WTC11 (cell line): ENCODE measurements at places on chromosomes 6 and 20. TPM values are rescaled to one million over a fixed set of nuclear protein-coding genes. Genes with fewer than 3 reads are reported as not detected.

DNA sequence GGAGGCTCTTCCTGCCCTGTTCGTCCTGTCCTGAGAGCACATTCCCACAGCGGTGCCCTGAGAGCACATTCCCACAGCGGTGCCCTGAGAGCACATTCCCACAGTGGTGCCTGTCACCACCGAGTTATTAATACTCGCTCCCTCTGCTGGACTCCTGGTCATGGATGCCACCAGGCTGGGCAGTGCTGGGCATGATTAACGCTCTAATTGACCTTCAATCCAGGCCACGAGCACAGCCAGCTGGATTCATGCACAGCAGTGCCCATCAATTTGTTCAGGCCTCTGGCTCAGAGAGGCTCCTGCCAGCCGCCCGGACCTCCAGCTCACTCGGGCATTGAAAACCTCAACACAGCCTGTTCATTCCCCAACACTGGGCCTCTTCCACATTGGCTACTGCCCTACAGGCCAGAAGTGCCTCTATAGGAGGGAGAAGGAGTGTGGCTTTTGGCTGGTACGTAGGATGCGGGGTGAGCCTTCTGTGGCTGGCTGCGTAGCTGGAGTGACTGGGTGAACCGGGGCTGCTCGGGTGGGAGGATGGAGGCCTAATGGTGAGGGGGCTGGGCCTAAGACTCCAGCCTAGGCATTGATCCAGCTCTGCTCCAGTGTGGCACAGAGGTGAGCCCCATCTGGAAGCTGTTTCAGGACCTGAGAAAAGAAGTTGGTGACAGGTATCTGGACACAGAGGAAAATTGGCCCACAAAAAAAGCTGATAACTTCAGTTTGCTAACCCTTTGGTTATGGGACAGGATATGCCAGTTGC is 9.3 kb downstream of the IP6K3 start:
- no peak for DNase-seq
- no peaks in the 10 kb centered on the region for H3K36me3 ChIP-seq
- H3K4me3 ChIP-seq, result no peak overlapping the region
- no peaks in the 10 kb centered on the region; the same call in none of the 2 replicates for H3K4me1 ChIP-seq

Gene GGTLC1
- not detected in 3 replicates for total RNA-seq

GRCh38 chr20:36856691-36857635 is 19.0 kb upstream of the TLDC2 start:
- no peaks in the 10 kb centered on the region for H3K36me3 ChIP-seq
- peaks cover 7% of the 10 kb centered on the region for H3K27me3 ChIP-seq
- DNase-seq, result no peak
- peaks cover 52% of the 10 kb centered on the region for H3K4me1 ChIP-seq
- no peak overlapping the region for H3K4me3 ChIP-seq

- no peaks in the 10 kb centered on the region for H3K36me3 ChIP-seq
- no peaks in the 10 kb centered on the region for H3K27me3 ChIP-seq
- H3K4me1 ChIP-seq, result no peaks in the 10 kb centered on the region
- H3K27ac ChIP-seq, result 0 out of 2 replicates have a peak overlapping the region, but pooled peaks have one; percentile 14
- H3K4me3 ChIP-seq, result no peak overlapping the region
- DNase-seq, result no peak
These were observed 28.9 kb downstream of the VEGFA start for GRCh38 chr6:43798688-43799444.

GRCh38 chr6:10184371-10185227 is 230.3 kb downstream of the TFAP2A start:
- H3K36me3 ChIP-seq, result no peaks in the 10 kb centered on the region
- no peak for DNase-seq
- H3K4me3 ChIP-seq, result no peak overlapping the region
- H3K27ac ChIP-seq, result no peak overlapping the region
- H3K27me3 ChIP-seq, result no peaks in the 10 kb centered on the region
- H3K4me1 ChIP-seq, result 0 out of 2 replicates have a peak, but pooled peaks cover 2% of the 10 kb centered on the region

Gene GNAS-AS1
- 12.2 to 13.4 TPM (median 12.8 TPM) in 3 replicates for total RNA-seq

DNA sequence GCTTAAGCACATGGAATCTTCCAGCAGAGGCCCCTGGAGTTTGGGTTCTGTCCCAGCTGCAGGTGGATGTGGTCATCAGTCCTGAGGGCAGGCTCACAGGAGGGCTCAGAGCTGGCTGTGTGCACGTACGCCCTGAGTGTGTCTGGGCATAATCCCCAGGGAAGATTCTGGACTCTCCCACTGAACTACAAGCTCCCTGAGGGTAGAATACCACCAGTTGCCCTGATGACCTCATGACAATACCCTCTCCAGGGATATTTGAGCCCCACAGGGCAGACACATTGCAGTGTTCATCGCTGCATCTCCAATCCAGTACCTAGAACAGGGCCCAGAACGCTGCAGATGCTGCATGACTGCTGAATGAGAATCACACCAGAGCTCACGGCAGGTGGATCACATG is 92.5 kb downstream of the BMP7 start:
- H3K4me1 ChIP-seq, result peaks cover 11% of the 10 kb centered on the region
- peaks cover 25% of the 10 kb centered on the region for H3K36me3 ChIP-seq
- DNase-seq, result no peak

DNA sequence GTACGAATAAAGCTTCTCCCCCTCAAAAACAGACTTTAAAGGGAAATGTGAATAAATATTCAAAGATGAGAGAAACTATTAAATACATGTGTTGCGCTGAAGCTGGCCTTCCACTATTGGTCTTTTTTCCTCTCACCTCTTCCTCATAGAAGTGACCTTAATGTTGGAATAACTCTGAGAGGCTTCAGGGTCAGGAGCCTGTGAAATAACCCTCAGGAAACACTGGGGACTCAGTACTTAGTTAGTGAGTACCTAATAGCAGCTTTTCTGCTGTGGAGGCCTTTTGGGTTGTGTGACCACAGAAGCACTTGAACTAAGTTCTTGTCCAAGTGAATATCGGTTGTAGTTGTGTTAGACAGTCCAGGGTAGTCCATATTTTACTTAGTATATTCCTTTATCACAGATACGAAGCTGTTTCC is 799 bp upstream of the SHPRH start:
- H3K36me3 ChIP-seq, result no peaks in the 10 kb centered on the region
- peak overlapping the region; percentile 86 for H3K4me3 ChIP-seq
- H3K4me1 ChIP-seq, result peaks cover 29% of the 10 kb centered on the region
- H3K27ac ChIP-seq, result peak overlapping the region; percentile 82
- peaks cover 5% of the 10 kb centered on the region; the same call in 1 of the 2 replicates for H3K27me3 ChIP-seq

DNA sequence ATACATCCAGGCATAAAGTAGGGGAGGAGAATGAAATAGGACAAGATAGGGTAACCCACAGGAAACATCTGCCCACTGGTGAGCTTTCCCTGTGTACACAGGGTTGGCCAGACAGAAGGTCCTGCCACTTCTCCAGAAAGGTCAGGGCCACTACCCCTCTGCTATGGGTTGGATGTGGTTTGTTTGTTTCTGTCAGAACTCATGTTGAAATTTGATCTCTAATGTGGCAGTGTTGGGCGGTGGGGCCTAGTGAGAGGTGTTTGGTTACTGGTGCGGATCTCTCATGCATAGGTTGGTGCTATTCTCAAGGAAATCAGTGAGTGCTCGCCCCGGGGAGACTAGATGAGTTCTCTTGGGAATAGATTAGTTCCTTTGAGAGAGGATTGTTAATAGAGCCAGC is 15.6 kb upstream of the MAS1 start:
- peak overlapping the region; percentile 21 for H3K4me3 ChIP-seq
- no peaks in the 10 kb centered on the region for H3K36me3 ChIP-seq
- peaks cover 16% of the 10 kb centered on the region for H3K4me1 ChIP-seq
- peak overlapping the region; percentile 95 for H3K27ac ChIP-seq
- DNase-seq, result peak; percentile 46

Gene PRR18
- 0.16 to 0.52 TPM (median 0.39 TPM) in 3 replicates for total RNA-seq

GRCh38 chr6:15431762-15432483 is 186.1 kb downstream of the JARID2 start:
- no peak for DNase-seq
- no peaks in the 10 kb centered on the region for H3K27me3 ChIP-seq
- H3K36me3 ChIP-seq, result no peaks in the 10 kb centered on the region
- H3K4me1 ChIP-seq, result peaks cover 95% of the 10 kb centered on the region
- peak overlapping the region; percentile 4; the same call in 1 of the 2 replicates for H3K4me3 ChIP-seq

DNA sequence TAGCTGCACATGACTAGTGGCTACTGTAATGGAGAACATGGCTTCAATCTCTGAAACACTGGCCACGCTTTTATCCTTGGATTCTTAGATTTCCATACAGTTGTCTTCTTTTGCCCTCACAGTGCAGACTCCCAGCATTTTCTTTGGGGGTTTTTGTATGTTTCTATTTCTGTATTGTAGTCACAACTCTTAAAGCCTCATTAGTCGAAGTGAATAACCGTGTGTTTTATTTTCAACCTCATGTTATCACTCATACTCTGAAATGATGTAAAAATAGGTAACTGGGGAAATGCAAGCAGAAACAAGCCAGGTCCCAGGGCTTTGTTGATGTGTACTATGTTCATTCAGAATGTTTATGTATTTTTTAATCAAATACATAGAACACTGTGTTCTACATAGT is 162.9 kb downstream of the JARID2 start:
- no peaks in the 10 kb centered on the region for H3K27me3 ChIP-seq
- DNase-seq, result no peak
- H3K4me3 ChIP-seq, result no peak overlapping the region

- 0 out of 2 replicates have a peak overlapping the region, but pooled peaks have one; percentile 23 for H3K27ac ChIP-seq
- H3K4me3 ChIP-seq, result no peak overlapping the region
- peaks cover 12% of the 10 kb centered on the region for H3K4me1 ChIP-seq
- no peak for DNase-seq
- no peaks in the 10 kb centered on the region for H3K36me3 ChIP-seq
- H3K27me3 ChIP-seq, result no peaks in the 10 kb centered on the region; the same call in 1 of the 2 replicates
These were observed 109.2 kb downstream of the BMP7 start for GRCh38 chr20:57157106-57157691.

Gene SRC
- 27.4 to 33.3 TPM (median 30.4 TPM) in 3 replicates for total RNA-seq

Gene MROH8
- total RNA-seq, result 0.50 to 0.92 TPM (median 0.89 TPM) in 3 replicates

GRCh38 chr6:19991176-19991575 is 154.0 kb downstream of the ID4 start:
- H3K27me3 ChIP-seq, result no peaks in the 10 kb centered on the region; the same call in 1 of the 2 replicates
- no peak overlapping the region for H3K4me3 ChIP-seq
- DNase-seq, result no peak
- no peak overlapping the region for H3K27ac ChIP-seq
- peaks cover 12% of the 10 kb centered on the region for H3K4me1 ChIP-seq

- no peak for DNase-seq
- 0 out of 2 replicates have a peak, but pooled peaks cover 3% of the 10 kb centered on the region for H3K36me3 ChIP-seq
- peaks cover 23% of the 10 kb centered on the region for H3K4me1 ChIP-seq
- H3K27ac ChIP-seq, result no peak overlapping the region
- H3K4me3 ChIP-seq, result no peak overlapping the region
These were observed 195.7 kb downstream of the FARS2 start for GRCh38 chr6:5457041-5457440.

DNA sequence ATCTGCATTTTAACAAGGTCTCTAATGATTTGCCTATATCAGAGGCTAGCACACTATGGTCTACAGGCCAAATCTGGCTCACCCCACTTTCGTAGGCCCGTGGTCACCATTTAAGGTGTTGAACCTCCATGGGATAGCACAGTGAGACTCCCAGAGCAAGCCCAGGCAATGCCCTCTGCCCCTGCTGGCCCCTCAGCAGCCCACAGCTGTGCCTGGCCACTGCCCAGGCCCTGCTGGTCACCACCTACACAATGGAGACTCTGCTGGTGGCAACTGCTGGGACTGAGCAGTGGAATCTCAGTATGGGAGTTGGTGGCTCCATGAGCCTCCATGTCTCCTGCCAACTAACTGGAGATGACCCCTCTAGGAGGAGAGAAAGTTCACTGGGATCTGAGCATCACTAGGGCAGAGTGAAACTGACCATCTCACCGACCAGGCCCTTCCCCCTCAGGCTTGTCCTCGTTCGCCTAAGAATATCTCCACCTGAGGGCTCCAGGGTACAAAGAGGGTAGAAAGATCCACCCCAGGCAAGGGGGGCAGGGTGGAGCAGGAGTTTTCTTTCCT is 2.3 kb downstream of the ANKRD66 start:
- peaks cover 4% of the 10 kb centered on the region for H3K27me3 ChIP-seq
- H3K27ac ChIP-seq, result no peak overlapping the region
- DNase-seq, result no peak
- no peak overlapping the region for H3K4me3 ChIP-seq

Gene TGM3
- 0.07 to 0.11 TPM in 2 of 3 replicates, not detected in the other for total RNA-seq

- H3K36me3 ChIP-seq, result no peaks in the 10 kb centered on the region
- H3K4me3 ChIP-seq, result no peak overlapping the region
- H3K4me1 ChIP-seq, result no peaks in the 10 kb centered on the region
- H3K27me3 ChIP-seq, result peaks cover 3% of the 10 kb centered on the region; the same call in 1 of the 2 replicates
- no peak for DNase-seq
- H3K27ac ChIP-seq, result no peak overlapping the region
These were observed 258.7 kb upstream of the EXOC2 start for GRCh38 chr6:951399-952181.

GRCh38 chr6:140844167-140844566 is 1288.6 kb upstream of the GJE1 start:
- no peak overlapping the region for H3K27ac ChIP-seq
- no peaks in the 10 kb centered on the region for H3K36me3 ChIP-seq
- no peak for DNase-seq
- H3K27me3 ChIP-seq, result no peaks in the 10 kb centered on the region

- no peak for DNase-seq
- no peak overlapping the region for H3K4me3 ChIP-seq
- no peaks in the 10 kb centered on the region for H3K27me3 ChIP-seq
These were observed 246.9 kb upstream of the PRDM1 start for GRCh38 chr6:105839266-105839665.

- H3K4me3 ChIP-seq, result no peak overlapping the region
- H3K4me1 ChIP-seq, result no peaks in the 10 kb centered on the region
- DNase-seq, result no peak
- H3K27me3 ChIP-seq, result no peaks in the 10 kb centered on the region
These were observed 154.0 kb upstream of the MANEA start for GRCh38 chr6:95423331-95423730.

DNA sequence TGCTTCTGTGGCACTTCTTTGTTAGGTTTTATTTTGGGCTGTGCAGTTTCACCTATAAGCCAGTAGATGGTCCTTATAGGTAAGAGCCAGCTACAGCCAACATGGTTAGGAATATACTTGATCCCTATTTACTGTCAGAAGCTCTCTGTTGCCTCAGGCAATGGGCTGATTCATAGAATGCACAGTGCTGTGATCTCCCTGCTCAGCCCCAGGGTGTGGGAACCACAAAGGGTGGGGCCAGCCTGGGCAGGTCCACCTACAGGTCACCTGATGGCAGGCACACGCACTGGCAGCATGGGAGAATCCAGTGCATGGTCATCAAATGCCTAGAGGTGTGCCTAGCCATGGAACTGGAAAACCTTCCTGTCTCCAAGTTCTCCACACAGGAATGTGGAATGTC is 191.9 kb downstream of the MOXD1 start:
- peaks cover 34% of the 10 kb centered on the region for H3K27me3 ChIP-seq
- no peak overlapping the region for H3K27ac ChIP-seq
- H3K4me3 ChIP-seq, result no peak overlapping the region
- no peaks in the 10 kb centered on the region for H3K4me1 ChIP-seq

- no peak overlapping the region for H3K27ac ChIP-seq
- peaks cover 12% of the 10 kb centered on the region for H3K4me1 ChIP-seq
- no peaks in the 10 kb centered on the region for H3K36me3 ChIP-seq
- no peak overlapping the region for H3K4me3 ChIP-seq
These were observed 1207.2 kb upstream of the CITED2 start for GRCh38 chr6:140581601-140582000.

Gene PACRG
- total RNA-seq, result 0.44 TPM in 2 of 3 replicates, not detected in the other

GRCh38 chr6:28981431-28981832 is 23.7 kb downstream of the ZNF311 start:
- peaks cover 55% of the 10 kb centered on the region for H3K4me1 ChIP-seq
- peak overlapping the region; percentile 64 for H3K27ac ChIP-seq
- peak overlapping the region; percentile 92 for H3K4me3 ChIP-seq
- peak; percentile 59 for DNase-seq
- H3K36me3 ChIP-seq, result peaks cover 2% of the 10 kb centered on the region; the same call in 1 of the 2 replicates
